ENCODE measurements at places on chromosomes 3 and 15.

- DNase-seq = no peak
These were observed 1.3 kb upstream of the PIGZ start for GRCh38 chr3:196969660-196970546.

GRCh38 chr3:194395778-194396538, 3.1 kb downstream of the GP5 start:
- peak; percentile 7 for DNase-seq

GRCh38 chr15:74227968-74228722, 8.0 kb upstream of the CCDC33 start:
- DNase-seq = no peak

GRCh38 chr3:36548712-36549111, 168.4 kb downstream of the STAC start:
- DNase-seq = no peak

GRCh38 chr3:109313061-109313460, 3.3 kb downstream of the DPPA2 start:
- no peak for DNase-seq

- no peak for DNase-seq
These were observed 22.0 kb downstream of the SLC15A2 start for GRCh38 chr3:121916189-121916588.

GRCh38 chr15:57237301-57237642, 139.0 kb upstream of the CGNL1 start:
- DNase-seq = no peak

GRCh38 chr3:61561374-61562041, at the start of gene PTPRG:
Gene PTPRG, plus strand, starts transcription at chr3:61561571. Its CDS starts 717 bp downstream, at chr3:61562288.
- DNase-seq = peak; percentile 69

GRCh38 chr3:99458013-99458412, 180.4 kb upstream of the COL8A1 start:
- DNase-seq = no peak

DNA sequence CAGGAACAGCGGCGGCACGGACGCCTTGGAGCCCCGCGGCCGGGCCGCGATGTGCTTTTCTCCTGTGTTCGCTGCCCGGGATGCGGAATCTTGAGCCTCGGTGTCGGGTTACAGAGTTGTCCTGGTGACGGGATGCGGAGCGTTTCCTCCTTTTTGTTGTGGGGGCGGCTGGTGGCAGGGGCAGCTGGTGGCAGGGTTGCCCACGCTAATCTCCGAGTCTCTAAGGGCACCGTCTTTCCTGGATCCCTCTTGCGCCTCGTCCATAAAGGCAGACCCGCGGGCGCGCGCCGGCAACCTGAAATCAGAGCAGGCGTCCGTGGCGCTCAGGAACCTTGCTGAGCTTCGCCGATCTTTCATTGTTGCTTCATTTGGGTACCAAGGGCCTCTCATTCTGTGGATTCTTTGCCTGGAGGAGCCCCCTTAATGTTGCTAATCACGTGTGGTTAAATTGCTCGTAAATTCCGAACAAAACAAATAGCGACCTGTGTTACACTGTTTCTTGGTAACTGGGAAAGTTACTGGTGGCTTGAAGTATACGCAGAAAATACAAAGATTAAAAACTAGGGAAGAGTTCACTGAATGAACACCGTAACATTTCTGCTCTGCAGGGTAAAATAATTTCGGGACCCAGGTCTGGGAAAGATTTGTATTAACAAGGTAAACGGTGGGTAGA, 844 bp upstream of the PFN2 start:
- DNase-seq = no peak

DNA sequence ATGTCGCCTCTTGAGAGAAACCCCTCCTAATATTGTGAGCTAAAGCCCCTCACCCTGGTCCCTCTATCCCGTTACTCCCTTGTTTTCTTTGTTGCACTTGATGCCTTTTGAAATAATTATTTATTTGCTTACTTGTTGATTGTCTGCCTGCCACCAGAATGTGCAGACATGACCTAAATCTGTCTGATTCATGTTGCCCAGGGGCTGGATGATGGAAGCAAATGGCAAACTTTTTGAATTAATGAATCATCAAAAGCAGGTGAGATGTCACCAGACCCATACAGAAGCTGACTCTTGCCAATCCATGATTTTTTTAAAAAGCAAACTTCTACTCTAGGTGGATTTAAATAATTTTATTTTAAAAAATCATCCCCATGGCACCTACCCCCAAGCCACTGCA, 49.3 kb downstream of the GRIP2 start:
- no peak for DNase-seq

GRCh38 chr3:173404156-173404555, 6.6 kb downstream of the NLGN1 start:
- DNase-seq = no peak

- DNase-seq = no peak
These were observed 60.8 kb downstream of the UACA start for GRCh38 chr15:70702584-70702983.

- no peak for DNase-seq
These were observed 75.8 kb downstream of the ZPLD1 start for GRCh38 chr3:102510663-102511062.

GRCh38 chr3:115999613-116000012, 376.3 kb downstream of the GAP43 start:
- DNase-seq = no peak

DNA sequence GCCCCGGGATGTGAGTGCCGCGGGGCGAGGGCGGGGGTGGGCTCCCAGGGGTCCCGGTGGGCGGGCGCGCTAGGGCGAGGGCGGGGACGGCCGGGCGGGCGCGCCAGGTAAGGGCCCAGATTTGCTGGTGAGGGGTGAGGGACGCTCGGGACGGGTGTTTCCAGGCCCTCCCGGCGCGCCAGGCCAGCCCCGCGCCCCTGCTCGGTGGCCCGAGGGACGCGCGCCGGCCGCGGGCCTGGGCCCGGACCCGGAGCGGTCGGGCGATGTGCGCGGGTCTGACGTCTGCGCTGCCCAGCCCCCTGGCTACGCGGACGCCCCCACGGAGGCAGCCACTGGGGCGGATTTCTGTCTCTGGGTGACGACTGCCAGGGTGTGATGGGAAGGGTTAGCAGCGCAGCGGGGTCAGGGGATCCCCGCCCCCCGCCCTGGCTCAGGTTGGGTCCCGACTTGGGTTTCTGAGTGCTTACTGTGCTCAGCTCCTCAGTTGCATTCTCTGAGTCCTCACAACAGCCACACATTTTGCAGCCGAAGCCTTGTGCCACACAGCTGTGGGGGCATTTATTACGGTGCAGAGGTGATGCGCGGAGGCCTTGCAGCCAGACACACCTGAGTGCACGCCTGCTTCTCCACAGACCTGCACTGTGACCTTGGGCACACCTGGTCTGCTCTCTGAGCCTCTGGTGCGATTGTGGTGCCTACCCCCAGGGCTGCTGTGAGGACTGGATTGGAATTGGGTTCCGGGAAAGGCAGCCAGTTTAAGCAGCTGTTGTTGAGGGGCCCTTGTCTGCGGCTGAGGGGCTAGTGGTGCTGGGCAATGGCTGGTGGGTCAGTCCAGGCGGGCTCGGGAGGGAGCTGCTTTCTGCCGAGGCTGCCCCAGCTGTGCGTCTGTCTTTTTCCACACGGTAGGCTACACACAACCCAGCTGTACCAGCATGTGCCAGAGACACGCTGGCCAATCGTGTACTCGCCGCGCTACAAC, 523 bp downstream of the HDAC11 start:
- no peak for DNase-seq

DNA sequence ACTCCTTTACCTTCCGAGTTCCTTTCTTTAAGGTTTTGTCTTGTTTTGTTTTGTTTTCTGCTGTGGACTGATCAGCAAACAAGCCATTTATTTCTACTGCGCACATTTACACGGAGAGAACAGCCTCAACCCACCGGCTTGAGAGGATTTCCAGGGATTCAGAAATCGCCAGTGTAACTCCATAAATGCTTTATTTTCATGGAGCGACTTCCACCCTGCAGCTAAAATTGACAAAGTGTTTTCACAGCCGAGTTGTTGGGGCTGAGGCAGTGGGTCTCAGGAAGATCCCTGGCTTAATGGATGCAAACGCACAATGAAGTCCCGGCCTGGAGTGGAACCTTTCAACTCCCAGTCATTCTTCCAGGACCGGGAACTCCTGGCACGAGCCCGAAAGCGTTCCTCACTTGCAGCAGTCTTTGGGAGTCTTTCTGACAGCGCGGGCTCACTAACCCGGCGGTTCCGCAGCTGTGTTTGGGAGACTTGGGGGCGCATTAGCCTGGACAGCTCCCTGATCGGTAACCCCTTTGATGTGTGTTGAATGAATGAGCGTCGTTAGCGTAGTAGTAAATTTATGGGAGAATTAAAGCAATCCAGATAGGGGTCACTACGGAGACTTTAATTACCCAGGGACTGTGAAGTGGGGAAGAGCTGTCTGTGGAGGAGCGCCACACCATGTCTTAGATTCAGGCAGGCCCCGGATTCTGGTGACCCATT, 785 bp upstream of the MYRIP start:
- DNase-seq = no peak

- DNase-seq = peak; percentile 100
These were observed 419.5 kb upstream of the NAALADL2 start for GRCh38 chr3:174439331-174440252.

GRCh38 chr3:168080022-168080421, 15.7 kb downstream of the GOLIM4 start:
- no peak for DNase-seq

GRCh38 chr15:68309024-68309423, 31.5 kb downstream of the FEM1B start:
- DNase-seq = no peak

DNA sequence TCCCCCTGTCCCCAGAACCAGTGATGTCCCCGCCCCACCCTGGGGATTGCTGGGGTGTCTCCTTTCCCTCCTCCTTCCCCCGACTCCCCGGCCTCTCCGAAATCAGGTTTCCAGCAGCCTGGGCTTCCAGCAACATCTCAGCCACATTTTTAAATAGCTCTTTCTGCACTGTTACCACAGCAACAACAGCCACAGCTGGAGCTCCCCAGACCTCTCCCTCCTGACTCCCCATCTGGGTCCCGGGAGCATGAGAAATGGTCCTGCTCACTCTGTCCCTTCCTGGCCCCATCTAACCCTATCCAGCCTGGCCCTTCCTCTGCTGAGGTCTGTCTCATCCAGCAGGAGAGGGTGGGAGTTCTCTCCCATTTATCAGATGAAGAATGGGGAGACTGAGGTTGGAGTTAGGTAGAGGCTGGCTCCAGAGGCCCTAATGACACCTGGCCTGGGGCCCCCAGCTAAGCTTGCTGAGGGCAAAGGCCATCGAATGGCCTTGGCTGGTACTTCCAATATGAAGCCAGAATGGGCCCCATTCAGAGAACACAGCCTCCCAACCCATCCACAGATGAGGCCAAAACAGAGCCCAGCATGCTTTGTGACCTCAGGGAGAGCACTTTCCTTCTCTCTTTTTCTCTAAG, 1.5 kb downstream of the CAMK1 start:
- DNase-seq = no peak

DNA sequence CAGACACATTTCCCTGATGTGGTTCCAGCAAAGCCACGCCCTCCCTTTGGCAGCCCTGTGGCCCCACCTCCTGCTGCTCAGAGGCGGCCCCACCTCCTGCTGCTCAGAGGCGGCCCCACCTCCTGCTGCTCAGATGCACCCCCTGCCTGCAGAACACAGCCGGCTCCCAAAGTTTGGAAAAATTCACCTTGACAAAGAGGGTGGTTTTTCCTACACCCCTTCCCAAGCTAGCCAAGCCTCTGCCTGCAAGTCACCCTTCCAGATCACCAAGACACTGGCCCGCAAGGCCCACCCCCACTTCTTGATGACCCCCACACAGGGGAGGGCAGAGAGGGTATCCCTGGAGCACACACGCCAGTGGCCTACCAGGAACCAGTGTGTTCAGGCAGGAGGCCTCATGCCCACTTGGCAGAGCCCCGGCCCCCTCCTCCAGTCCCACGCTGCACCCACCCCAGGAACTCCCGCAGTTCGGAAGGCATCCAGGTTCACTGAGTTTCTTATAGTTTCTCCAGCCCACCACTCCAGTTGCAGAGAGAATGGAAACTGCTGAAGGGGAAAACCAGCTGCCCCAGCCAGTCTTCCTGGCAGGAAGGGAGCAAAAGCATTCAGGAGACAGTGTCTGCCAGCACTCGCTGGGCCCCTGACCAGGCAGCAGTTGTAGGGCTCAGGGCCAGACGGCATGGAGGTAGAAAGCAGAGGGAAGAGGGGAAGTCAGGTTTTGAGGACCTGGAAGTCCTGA, 2.3 kb upstream of the HAPLN3 start:
- DNase-seq = no peak

- no peak for DNase-seq
These were observed 19.8 kb downstream of the TRPM1 start for GRCh38 chr15:31081588-31082250.

- no peak for DNase-seq
These were observed 132.6 kb upstream of the LRRN1 start for GRCh38 chr3:3666664-3667063.

GRCh38 chr3:150238048-150238802, 169.9 kb upstream of the TSC22D2 start:
- DNase-seq = no peak

DNA sequence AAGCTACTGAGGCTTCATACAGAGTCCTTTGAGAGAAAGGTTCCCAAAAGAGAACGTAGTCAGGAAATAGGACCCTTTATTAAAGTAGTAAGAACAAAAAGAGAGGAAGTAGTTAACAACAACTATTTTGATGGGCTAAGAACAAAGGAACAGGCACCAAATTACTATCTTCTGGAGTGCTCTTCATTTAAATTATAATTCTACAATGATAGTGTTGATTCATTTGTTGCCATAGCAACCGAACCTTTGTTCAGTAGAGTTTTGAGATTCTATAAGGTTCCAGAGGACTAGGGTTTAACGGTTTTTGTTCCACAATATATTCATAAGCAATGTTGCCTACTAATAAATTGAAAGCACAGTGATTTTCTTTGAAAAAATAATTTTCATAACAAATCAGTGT, 78.8 kb downstream of the CMSS1 start:
- no peak for DNase-seq

GRCh38 chr3:110479731-110480130, 591.9 kb upstream of the NECTIN3 start:
- DNase-seq = no peak

GRCh38 chr3:53227993-53228885, 27.6 kb downstream of the TKT start:
- no peak for DNase-seq

GRCh38 chr3:101512396-101512645, 691 bp downstream of the SENP7 start:
- no peak for DNase-seq

GRCh38 chr15:78404125-78404524, 33.9 kb upstream of the IREB2 start:
- no peak for DNase-seq

- DNase-seq = no peak
These were observed 421.7 kb upstream of the GRM7 start for GRCh38 chr3:6439226-6439625.

DNA sequence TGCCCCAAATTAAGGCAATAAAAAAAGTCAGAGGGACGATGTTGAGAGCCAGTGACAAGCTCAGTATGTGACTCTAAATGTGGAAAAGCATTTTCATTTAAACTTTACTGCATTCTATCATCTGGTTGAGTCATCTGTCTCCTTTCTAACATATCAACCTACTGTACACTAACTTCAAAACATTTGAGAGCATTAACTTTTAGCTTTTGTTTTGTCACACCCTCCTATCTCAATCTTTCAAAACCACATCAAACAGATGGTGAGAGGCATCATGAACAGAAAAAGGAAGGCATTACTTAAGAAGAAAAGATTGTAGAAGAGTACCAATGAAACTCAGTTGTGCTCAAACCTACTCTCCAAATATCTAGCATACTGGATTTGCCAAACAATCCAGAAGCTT, 4.8 kb downstream of the LRRC58 start:
- DNase-seq = peak; percentile 1

Measured in GM04503 (cell line).